ENCODE measurements at places on chromosomes 11 and 22.

- no peak for DNase-seq
These were observed 80.8 kb downstream of the HORMAD2 start for GRCh38 chr22:30161051-30161469.

GRCh38 chr11:88104408-88104807 lies 70.8 kb downstream of the RAB38 start:
- DNase-seq, result no peak

DNA sequence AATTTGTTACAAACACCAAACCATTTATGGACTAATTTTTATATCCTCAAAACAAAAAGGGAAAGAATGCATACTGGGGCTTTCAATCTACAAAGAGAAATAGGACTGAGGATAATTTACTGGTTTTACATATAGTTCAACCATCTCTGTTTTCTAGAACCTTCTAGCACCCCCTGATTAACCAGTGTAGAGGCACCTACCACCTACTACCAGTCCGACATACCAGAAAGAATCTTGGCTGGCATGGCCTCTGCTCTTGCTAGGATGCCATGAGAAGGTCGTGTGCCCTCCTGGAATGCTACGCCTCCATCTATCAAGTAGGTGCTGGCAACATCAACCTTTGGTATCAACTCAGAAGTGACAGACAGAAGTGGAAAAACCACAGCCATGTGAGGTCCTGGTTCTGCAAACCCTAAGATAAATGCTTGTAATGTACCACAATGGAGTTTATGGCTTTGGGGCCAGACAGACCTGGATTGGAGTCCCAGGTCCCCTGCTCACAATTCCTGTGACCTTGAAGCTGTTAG lies 28.2 kb downstream of the MYH9 start:
- DNase-seq, result no peak

DNA sequence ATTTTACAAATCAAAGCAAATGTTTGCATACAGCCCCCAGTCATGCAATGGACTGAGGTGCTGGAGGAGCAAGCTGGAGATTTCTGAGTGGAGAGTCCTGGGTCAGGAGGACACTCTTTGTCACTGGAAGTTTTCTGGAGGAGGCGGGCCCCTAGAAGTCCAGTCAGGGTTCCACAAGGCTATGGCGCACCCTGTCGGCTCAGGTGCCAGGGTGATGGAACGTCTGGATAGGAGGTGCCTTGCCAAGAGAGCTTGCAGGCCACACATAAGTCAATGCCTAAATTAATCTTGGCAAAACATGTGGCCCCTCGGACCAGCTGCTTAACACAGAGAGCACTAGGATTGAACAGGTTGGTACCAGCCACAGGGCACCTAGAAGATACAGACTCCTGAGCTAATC lies 174.7 kb upstream of the CADM1 start:
- no peak for DNase-seq

- DNase-seq, result no peak
These were observed 45.1 kb downstream of the PHF21B start for GRCh38 chr22:44964722-44965078.

GRCh38 chr11:6611092-6611962 lies 689 bp downstream of the TAF10 start:
- DNase-seq, result no peak

GRCh38 chr11:2816941-2817421 lies 68.6 kb downstream of the CDKN1C start:
- DNase-seq, result no peak

- DNase-seq, result no peak
These were observed 57.5 kb downstream of the SEZ6L start for GRCh38 chr22:26226538-26227297.

DNA sequence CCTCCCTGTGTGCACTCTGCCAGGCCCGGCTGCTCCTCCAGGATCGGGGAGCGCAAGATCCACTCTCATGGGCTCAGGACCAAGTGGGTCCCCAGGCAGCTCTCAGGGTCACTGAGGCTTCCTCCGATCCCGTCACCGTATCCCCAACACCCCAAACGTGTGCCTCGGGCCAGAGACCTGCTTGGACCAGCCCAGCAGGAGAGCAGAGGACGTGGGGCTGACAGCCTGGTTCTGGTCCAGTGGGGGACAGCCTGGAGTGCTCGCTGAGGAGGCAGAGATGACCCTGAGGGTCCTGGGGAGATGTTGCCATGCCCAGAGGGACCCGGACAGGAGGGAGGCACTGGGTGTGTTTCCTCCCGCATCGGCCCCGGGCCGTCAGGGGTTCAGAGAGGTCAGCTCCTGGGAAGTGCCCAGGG lies 1402.6 kb downstream of the BRD1 start:
- no peak for DNase-seq

DNA sequence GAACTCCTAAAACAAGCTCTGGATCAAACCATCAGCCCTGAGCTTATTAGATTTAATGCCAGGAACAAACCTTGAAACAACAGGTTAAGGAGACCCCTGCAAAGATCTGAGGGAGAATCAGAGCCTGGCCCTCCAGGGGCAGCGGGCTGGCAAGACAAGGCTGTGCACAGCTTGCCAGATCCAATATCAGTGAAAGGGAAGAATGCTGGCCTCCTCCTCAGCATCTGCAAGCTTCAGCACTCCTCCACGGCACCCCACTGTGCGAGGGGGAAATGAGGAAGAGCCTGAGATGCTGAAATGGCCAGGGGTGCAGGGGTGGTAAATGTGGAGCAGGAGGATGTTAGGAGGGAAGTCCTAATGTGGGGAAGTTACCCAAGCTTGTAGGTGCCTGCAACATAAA lies 167.0 kb downstream of the TENM4 start:
- DNase-seq, result no peak

- DNase-seq, result no peak
These were observed 781 bp downstream of the NECTIN1 start for GRCh38 chr11:119728211-119728626.

DNA sequence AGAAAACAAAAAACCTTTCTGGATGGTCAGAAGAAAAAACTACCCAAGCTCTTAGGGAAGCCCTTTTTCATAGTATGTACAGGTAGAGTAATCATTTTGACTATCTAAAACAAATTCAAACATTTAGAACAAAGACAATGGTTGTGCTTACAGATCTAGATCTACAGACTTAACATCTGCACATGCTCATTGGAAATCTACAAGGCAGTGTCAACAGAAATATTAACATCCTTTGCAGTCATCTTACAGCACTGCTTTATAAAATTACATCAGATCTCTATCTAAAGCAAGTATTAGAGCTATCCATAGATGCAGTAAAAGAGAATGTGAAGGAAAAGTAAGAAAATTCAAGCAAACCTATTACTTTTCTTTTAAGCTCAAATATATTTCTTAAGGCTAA lies 110.3 kb downstream of the CADM1 start:
- DNase-seq, result no peak

DNA sequence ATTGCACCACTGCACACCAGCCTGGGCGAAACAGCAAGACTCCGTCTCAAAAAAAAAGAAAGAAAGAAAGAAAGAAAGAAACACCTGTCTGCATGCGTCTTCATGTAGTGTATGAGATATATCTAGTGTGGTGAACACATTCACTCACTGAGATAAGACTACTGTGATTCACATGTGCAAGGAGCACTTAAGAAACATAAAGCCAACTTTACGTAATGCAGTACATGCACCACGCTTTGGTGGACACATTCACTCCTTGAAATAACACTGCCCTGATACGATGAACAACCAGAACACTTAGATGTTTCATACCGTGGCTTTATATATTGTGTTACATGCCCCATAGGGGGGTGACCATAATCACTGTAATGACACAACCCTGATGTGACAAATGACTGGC lies 96.0 kb downstream of the MICAL3 start:
- no peak for DNase-seq

DNA sequence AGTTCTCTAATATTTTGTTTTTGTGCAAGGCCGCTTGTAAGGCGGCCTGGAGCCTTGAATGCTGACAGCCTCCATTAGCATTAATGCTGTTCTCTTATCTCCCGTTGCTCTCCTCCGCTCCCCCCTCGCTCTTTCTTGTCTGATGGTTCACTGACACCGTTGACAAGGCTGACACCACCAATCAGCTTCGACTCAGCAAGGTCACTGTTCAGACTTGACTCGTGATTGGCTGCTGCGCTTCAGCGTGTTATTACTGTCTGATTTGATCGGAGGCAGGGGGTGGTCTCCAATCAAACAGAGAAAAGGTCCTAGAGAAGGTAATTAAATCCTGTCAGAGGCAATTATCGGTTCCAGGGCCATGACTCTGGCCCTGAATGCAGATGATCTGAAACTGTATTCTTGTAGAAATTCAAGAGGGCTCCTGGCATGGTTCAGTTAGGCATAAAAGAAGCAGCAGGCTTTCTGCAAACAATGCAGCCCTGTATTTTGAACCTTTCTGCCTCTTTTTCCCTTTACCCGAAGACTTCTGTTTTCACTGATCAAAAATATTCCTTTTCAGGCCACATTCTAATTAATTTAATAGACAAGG lies 49.3 kb upstream of the MPPED2 start:
- DNase-seq, result no peak

GRCh38 chr11:60706931-60707330 lies 7.5 kb downstream of the MS4A8 start:
- DNase-seq, result no peak

DNA sequence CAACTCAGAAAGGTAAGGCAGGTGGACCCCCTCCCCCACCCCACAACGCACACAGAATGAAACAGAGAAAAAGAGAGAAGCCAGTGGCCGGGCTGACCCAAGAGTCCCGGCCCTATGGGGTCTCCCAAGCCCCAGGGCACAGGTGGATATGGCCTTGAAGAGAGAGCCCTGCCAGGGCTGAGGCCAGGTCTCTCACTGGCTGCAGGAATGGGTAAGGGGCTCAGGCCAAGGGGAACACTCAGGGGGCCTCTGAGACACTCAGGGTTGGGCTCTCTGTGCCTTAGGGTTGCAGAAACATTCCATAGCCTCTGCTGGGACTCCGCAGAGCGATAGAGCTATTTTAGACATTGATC lies 98.0 kb downstream of the PDE2A start:
- no peak for DNase-seq

DNA sequence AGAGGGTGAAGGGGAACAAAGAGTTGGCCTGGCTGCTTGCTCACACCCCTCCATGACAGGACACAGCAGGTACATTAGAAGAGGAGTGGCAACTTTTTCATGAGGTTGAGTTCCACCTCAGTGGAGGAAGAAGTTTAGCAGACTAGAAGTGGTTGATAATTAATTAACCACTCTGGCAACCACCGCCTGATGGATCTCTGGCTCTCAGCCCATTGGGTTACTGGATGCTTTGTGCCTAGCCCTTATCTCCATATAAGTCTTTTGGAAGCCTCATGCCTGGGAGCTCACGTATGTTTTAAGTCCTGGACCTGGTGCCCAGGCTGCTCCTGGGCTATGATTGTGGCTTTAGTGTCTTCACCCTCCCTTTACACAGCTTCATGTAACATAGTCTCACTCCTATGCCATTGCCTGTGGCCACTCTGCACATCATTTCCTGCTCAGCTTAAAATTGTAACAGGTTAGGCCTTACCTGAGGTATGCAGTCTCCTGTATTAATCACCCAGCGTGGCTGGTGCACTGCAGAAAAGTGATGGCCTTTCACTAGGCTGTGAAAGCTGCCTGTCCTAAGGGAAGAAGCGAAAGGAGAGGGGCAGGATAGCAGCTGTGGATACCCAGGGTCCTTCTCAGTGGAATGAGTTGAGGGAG lies 72.7 kb upstream of the CRTAM start:
- DNase-seq, result no peak

DNA sequence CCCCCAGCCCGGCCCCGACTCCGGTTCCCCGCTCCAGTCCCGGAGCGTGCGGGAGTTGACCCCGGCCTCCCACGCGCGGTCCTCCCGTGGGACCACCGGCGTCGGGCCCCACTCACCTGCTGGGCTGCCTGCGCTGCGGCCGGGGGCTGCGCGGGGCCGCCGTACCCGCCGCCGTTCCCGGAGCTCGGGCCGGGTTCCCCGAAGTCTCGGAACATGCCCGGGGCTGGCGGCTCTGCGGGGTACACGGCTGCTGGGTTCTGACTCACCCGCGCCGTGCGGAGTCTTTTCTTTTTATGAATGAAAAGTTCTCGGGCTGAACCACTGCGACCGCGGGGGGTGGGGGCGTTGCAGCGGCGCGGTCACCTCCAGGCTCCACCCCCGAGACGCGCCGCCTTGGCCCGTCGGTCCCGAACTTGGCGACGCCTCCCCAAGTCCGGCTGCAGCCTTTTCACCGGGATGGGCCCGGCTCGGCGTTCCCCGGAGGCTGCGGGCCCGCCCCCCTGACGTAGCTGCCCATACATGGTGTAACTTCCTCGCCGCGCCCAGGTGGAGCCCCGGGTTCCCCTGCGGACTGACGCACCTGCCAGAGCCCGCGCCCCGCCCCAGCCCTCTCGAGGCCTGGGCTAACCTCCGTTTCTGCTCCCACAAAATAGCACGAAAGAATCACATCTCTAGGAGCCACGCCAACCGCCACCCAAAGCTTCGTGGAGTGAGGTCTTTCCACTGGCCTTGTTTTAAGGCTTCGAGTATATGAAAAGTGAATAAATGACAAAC lies at the start of gene FOSL1:
TSS of gene FOSL1 (minus strand) at position 264 of the 774 bp plus-strand sequence. CDS start at position 215, 49 bp downstream.
- DNase-seq, result peak; percentile 83

GRCh38 chr11:126163074-126163700 lies 48.3 kb downstream of the RPUSD4 start:
- no peak for DNase-seq

- no peak for DNase-seq
These were observed 107.5 kb downstream of the MYO18B start for GRCh38 chr22:25849522-25849921.

DNA sequence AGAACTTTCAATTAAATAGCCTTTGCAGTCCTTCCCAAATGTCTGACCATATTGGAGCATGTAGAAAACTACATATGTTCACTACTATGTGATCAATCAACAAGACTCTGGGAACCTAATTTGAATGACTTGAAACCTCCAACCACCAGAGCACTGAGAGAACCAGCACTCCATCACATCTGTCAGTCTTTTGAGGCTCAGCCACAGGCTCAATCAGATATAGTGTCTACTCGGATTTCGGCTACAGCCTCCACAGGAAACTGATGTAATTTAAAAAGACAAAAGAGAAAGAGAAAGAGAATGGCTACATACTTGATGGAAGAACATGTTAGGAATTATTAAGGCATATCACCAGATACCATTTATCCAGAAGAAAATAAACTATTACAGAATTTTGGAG lies 859.0 kb downstream of the FAM181B start:
- no peak for DNase-seq

DNA sequence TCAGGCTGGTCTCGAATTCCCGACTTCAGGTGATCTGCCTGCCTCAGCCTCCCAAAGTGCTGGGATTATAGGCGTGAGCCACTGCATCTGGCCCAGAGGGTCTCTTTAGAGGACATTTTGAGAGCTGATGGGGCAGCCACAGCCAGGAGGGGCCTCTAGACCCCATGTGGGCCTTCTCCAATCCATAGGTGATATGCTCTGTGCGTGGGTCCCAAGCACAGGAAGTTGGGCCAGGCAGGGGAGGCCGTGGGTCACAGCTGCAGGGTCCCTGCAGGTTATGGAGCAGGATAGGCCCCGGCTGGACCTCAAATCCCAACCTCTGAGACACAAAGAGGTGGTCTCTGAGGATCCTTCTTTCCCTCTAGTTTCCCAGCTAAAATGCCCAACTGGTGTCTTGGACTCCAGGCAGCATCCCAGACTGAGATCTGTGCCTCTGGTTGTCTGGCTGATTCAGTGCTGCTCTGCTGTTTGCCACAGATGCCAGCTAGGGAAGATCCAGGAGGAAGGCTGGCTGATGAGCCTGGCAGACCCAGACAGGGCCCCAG lies 1.5 kb downstream of the LRRC75B start:
- no peak for DNase-seq

Data from activated gamma-delta T cell treated with anti-CD3 and anti-CD28 coated beads, Interleukin-2, amount 50 U/mL, for 16 hours (primary cell).